ENCODE measurements at places on chromosomes 3 and 15.

GRCh38 chr3:96900031-96900430, 85.6 kb downstream of the EPHA6 start:
- no peak for DNase-seq

- DNase-seq, result no peak
These were observed 44.5 kb downstream of the ST6GAL1 start for GRCh38 chr3:186974824-186975313.

- DNase-seq, result no peak
These were observed 57.9 kb upstream of the ABHD2 start for GRCh38 chr15:89030311-89030710.

- DNase-seq, result peak; percentile 55
These were observed 140.2 kb downstream of the ITPR1 start for GRCh38 chr3:4633078-4634004.

DNA sequence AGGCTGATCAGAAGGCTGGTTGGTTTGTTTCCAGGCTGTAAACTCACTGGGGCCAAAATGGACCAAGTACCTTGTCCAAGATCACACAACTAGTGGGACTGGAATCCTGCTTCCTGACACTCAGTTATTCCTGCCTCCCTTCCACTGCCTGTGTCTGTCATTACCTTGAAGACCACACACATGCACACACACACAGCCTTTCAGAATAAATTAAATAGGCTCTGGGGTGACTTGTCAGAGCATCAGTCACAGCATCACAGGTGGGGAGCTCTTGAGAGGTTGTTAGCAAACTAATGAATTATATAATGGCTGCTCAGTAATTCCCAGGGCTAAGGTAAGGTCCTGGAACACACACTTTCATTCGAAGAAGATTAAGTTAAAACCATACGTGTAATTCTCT, 231.8 kb downstream of the UACA start:
- DNase-seq, result no peak

- no peak for DNase-seq
These were observed 275.6 kb downstream of the BBX start for GRCh38 chr3:107798381-107798780.

- DNase-seq, result peak; percentile 92
These were observed 95.7 kb upstream of the C3orf80 start for GRCh38 chr3:160129459-160130061.
